ENCODE measurements at places on chromosomes 11 and 22.

DNA sequence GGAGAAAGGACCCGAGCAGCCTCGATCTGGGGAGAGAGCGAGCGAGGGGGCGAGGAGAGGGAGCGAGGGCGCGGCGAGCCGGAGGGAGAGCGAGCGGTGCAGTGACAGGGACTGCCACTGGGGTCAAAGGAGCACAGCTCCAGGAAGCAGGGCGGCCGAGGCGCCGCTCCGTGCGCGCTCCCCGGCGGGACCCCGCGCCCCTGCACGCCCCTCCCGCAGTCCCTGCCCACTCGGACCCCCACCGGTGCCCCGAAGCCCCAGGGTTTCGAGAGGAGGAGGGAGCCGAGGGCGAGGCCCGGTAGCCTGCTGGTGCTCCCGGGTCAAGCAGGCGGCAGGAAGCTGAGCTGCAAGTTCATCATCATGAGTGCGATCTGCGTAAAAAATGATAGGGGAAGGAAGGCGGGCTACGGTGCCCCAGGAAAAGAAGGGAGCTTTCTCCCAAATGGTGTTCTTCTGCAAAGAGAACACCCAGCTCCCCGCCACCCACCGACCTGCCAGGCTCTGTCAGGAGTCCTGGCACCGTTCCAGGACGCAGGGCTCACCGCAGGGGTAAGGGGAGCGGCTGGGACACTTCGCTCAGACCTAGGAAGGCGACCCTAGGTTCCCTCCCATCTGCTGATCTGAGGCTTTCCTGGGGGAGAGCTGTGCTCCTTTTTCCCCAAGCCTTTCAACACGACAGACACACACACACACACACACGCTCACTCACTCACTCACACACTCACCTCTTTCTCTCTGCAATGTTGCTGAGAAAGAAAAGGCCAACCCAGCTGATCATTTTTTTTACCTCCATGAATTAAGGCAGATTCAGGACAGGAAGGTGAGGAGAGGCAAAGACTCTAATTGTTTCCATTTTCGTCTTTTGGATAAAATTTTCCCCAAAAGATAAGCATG lies at the start of gene MPPED2:
Gene MPPED2, minus strand, starts transcription at position 103 of the 894 bp plus-strand sequence. CDS start 5,980 bp downstream, outside the sequence.
- no peak for DNase-seq

DNA sequence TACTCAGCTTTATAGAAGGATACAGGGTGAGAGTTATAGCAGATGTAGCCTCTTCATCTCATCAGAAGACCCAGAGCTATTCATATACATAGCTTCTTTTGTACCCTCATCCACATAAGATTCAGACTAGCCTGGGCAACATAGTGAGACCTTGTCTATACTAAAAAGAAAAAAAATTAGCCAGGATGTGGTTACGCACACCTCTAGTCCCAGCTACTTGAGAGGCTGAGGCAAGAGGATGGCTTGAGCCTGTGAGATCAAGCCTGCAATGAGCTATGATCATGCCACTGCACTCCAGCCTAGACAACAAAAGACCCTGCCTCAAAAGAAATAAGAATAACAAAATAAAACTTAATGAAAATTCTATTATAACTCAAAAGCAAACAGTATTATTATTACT lies 36.7 kb upstream of the B3GNT6 start:
- DNase-seq = no peak

DNA sequence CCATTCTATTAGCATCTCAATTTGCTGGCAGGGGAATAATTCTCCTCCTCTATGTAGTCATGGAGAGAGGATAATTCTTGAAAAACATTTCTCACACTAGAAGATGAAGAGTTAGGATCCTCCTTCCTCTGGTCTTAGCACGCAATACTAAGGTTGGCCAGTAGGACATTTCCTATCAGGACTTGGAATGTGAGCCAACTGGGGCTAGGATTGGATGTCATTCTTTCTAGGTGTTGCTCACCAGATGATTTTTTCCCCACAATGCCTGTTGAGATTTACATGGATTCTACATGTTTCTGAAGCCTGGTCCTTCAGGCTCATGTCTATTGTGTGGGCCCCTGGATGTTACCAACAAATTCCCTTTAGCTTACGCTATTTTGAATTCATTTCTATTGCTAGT lies 28.0 kb downstream of the SLN start:
- no peak for DNase-seq

GRCh38 chr22:39309881-39310714 lies 9.3 kb downstream of the RPL3 start:
- no peak for DNase-seq

DNA sequence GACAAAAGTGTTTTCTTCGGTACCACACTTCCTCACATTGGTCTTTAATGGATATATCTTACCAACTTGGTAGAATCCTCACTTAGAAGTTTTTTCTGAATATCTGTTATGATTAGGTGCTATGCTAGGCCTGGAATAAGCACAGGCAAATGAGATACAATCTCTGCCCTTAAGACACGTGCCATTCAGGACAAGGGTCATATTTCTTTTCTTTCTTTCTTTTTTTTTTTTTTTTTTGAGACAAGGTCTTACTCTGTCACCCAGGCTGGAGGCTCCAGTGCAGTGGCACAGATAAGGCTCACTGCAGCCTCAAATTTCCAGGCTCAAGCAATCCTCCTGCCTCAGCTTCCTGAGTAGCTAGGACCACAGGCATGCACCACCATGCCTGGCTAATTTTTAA lies 23.0 kb downstream of the WBP2NL start:
- DNase-seq = no peak

DNA sequence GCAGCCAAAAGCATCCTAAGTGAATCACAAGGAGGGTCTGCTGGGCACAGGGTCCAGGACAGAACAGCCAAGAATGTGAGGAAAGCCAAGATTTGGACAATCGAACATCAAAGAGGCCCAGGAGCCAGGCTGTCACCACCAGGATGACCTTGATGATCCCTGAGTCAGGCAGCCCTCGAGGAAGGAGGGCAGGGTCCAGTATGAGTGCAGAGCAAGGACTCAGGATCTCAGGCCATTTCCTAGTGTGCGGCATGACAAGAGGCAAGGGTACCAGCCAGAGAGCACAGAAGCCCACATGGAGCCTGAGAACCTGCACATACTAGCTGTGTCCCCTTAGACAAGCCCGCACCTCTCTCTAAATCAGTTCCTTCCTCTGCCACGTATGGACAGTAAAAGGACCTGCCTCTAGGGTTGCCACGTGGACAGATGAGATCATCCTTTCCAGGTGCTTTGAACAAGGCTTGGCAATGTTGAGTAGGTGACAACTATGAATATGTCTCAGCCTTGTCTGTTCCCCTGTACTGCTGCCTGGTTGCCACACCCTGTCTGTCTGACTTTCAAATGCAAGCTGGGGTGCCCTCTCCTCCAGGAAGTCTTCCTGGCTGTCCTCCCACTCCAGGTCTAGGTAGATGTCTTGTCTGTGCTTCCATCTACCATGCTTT lies 32.2 kb upstream of the ISX start:
- DNase-seq = no peak

GRCh38 chr11:118912742-118913410 lies 12.8 kb downstream of the BCL9L start:
- no peak for DNase-seq

DNA sequence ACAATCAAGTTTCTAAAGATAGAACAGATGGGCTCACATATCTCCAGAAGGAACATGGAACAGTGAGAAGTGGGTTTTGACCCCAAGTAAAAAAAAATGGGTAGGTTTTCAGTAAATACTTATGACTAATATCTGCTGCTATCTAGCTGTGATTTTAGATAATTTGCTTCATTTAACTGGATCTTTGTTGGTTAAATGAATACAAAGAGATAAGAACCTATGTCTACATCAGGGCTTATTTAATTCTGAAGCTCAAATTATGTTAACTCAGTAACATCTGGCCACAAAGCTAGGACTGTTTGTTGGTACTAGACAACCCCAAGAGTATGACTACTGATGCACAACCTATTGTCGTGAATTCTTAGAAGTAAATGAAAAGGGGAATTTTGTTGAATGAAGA lies 144.4 kb upstream of the SESN3 start:
- no peak for DNase-seq

DNA sequence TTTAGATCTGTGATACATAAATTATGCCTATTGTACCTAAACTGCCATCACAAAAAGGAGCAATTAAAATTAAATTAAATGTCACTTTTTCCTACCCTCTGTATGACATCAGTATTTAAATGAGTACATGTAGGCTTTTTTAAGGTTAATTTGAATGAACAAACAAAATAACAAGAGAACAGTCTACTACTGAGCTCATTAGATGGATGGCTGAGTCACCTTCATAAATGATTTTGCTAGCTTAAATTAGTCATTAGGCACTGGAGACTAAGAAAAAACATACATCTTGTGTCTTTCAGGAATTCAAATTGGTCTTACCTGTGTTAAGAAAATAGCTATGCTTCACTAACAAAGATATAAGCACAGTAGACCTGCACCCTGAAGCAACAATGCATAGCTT lies 153.6 kb downstream of the RCN1 start:
- no peak for DNase-seq

- no peak for DNase-seq
These were observed 22.8 kb upstream of the DGAT2 start for GRCh38 chr11:75745807-75746206.

GRCh38 chr11:46967962-46968361 lies 31.4 kb downstream of the CSTPP1 start:
- no peak for DNase-seq

Measured in SK-N-MC (cell line).